ENCODE measurements at places on chromosomes 4 and X.

DNA sequence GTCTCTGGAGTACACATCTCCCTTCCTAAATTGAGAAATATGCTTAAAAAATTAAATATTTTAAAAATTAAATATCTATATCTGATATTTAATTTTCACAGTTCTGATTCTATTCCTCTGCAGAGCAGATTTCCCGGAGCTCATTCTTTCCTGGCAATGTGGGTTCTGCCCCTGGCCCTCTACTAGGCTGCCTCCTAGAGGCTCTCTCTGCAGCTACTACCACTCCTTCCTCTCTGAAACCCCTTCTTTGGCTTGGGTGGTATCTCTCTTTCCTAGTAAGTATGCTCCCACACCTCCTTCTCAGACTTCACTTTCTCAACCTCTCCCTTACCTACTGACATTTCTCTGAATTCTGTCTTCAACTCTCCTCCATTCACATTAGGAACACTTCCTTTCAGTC lies 45.3 kb downstream of the RPGR start:
- no peak for DNase-seq

DNA sequence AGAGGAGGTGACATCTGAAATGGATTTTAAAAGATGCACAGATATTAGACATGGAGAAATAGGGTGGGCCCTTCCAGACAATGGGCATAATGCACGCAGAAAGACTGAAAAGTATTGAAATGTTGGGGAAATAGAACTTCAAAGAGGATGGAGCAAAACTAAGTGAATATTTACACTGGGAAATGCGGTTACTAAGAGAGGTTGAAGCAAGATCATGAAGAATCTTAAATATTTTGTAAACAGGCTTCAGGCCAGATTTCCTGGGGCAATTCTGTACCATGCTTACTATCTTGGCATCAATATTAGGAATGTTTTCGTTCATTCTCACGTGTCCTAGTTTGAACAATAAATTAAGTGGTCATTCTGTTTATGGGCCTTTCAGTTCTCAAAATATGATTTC lies 216.3 kb downstream of the ADAMTS3 start:
- no peak for DNase-seq

DNA sequence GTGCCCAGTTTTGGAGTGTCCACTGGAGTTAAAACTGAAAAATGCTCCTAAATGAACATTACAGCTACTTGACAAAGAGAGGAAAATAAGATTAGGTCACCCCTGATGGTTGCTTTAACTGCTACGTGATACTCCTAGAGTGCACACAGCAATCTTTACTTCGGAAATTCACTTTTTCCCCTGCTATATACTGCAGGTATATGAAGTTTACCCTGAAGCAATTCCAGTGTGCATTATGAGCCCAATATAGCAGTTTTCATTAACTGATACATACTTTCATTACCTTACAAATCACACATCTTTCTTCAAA lies 773 bp upstream of the ZNF827 start:
- no peak for DNase-seq

- no peak for DNase-seq
Observed at GRCh38 chrX:139018436-139018835, 306.9 kb upstream of the FGF13 start.

- no peak for DNase-seq
Observed at GRCh38 chr4:99008051-99008450, 12.5 kb downstream of the METAP1 start.

DNA sequence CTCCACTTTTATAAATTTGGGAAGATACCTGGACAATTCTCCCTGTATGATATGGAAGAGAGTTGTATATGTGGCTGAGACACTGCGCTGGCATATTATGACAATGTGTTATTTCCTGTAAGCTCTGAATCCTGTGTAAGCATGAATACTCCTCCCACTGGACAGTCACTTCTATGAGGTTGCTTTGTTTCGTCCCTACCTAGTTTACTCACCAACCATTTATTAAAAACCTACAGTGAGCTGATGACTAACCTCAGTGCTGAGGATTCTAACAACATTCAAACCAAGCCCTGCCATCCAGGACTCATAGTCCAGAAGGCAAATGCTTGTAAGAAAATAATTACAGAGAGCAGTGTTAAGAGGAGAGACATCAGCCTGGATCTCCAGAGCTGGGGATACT lies 1632.9 kb upstream of the TENM3 start:
- DNase-seq: no peak
